NAMALWA (cell line): ENCODE measurements at places on chromosomes 7 and 10.

GRCh38 chr10:14545827-14546226 lies 215.1 kb upstream of the FRMD4A start:
- no peak for DNase-seq

GRCh38 chr7:87059525-87060287 lies at the start of gene ELAPOR2:
Gene ELAPOR2, minus strand, starts transcription at chr7:87059654. Its CDS starts 141 bp downstream, at chr7:87059513.
- peak; percentile 94 for DNase-seq

DNA sequence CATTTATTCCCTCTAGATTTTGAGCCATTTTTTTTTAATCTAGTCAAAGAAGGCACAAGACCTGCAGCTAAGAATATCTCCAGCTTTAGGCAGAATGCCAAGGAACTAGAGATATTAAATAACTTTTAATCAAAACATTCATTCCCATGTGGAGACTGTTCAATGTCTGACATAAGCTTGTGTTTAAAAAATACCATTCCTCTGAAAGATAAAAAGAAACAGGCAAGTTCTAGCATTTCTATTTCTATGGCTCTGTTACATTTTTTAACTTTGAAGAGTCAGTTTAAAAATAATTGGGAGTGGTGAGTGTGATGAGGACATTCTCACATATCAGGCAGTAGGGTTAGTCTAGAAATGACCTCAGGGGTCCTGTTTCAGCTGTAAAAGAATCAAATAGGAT lies 48.0 kb downstream of the RHOBTB1 start:
- DNase-seq, result no peak

GRCh38 chr10:78889536-78890063 lies 179.2 kb upstream of the ZMIZ1 start:
- DNase-seq, result no peak

GRCh38 chr7:114229246-114229645 lies 185.4 kb upstream of the FOXP2 start:
- no peak for DNase-seq

DNA sequence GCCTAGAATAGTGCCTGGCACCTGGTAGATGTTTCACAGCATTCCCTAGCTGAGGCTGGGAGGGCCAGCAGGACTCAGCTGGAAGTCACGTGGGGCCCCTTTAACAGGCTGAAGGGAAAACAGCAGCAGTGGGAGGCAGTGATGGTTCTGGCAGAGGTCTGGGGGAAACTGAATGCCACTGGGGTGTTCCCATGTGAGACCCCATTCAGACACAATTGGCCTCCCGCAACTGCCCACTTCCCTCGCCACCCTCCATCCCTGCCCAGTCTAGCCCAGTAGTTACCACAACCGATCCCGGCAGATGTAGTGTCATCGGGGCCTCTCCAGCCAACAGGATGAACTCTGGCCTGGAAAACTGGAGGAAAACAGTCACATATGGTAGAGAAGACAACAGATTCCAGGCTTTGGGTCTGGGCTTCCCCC lies 38.3 kb downstream of the FRMPD2 start:
- DNase-seq, result no peak

- no peak for DNase-seq
Measured at GRCh38 chr10:112229096-112229495, 45.5 kb upstream of the GPAM start.

DNA sequence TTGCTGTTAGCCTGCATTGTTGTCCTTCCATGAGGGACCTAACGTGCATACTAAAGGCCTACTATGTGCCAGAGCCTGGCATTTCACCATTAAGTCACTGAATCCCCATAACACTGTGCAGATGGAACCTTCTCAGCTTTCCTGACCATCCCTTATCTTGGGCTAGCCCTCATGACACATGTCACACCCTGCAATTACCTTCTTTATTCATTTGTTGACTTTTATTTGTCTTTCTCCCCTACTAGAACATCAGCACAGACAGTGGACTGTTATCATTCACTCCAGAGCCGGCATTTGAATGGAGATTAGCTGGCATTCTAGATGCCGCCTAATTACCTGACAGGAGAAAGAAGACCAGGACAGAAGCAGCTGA lies 471.1 kb upstream of the GALNT17 start:
- no peak for DNase-seq

DNA sequence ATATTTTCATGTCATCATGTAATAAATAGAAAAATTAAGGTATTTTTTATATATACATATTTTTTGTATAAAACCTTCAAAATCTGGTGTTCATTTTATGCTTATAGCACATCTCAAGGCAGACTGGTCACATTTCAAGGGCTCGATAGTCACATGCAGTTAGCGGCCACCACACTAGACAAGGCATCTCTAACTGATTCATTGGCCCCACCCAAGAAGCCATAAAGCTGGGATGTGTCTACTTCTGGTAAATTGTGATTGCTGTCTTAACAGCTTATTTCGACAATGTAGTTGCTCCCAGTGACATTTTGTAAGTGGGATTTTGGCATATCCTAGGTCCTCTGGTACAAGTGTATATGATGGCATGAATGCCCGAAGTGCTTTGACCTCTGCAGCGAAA lies 168.7 kb downstream of the FRMD4A start:
- DNase-seq, result no peak

GRCh38 chr10:89086801-89087521 lies 96.4 kb downstream of the FAS start:
- peak; percentile 90 for DNase-seq

DNA sequence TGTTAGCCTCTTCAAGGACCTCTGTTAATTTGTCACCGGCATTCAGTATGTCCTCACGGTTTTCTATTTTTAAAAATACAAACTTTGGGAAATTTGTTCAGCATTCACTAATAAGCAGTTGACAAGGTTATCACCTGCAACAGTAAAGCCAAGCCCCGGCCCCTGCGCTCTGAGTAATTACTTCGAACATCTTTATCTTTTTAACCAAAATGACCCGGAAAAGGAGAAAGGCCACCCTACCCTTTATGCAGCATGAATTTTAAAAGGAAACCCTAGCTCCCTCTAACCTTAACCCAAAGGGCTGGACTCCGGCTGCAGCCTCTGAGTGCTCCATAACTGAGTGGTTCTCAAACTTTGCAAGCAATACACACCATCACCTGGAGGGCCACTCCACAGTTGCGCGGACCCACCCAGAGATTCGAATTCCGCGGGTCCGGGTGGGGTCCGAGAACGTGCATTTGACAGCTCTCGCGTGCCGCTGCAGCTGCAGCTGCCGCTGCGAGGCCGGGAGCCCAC lies 940 bp downstream of the NSMCE4A start:
- peak; percentile 58 for DNase-seq

DNA sequence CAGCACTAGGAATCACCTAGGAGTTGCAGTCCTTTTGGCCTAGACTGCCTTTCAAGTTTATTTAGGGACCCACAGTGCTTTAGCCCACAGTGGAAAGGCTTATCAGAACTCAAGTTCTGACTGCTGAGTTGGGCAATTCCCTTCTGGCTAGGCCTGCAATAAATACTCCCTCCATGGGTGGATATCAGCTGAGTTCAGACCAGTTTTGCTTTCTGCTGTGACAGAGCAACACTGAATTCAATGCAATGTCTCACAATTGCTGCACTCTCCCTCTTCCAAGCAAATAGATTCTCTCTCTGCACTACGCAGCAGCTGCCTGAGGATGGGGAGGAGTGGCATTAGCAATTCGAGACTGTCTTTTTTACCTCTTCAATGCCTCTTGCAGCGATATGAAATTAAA lies 1153.3 kb downstream of the SORCS1 start:
- no peak for DNase-seq

DNA sequence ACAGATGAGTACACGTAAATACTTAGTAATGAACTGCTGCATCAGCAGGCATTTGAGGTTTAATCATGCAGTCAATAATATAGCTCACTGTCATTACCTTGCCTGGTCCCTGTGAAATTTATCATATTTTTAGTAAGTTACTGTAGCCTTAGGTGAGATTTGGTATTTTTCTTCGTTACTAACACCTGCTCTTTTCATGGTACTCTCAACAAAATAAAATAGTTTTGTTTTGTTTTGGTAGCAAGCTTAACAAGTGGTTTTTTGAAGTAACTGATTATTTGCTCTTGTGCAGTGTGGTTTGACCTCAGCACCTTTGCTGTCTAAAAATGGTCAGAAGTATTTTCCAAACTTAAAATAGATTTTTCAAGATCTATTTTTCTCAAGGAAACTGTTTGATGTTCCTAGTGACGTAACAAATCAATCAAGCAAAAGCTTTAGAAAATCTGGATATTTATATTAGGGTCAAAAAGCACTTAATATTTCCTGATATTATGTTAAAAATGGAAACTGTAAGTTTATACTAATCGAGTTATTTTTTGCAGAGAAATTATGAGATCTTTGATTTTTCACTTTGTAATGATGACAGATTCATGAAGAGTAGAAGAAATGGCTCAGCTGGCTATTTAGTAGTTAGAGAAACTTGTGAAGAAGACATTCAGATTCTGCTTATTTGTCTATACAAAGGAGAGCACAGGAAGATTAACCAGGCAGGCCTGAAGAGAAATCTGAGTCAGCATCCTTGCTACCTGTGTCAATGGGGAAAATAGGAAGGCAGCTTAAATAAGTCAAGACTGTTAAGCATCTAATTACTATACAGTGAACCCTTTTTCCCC lies 21.0 kb upstream of the RPA3 start:
- no peak for DNase-seq

- DNase-seq, result peak; percentile 17
Measured at GRCh38 chr10:99394256-99394655, 36.2 kb downstream of the GOT1 start.

GRCh38 chr10:60989400-60989876 lies 45.5 kb upstream of the RHOBTB1 start:
- DNase-seq, result peak; percentile 46

DNA sequence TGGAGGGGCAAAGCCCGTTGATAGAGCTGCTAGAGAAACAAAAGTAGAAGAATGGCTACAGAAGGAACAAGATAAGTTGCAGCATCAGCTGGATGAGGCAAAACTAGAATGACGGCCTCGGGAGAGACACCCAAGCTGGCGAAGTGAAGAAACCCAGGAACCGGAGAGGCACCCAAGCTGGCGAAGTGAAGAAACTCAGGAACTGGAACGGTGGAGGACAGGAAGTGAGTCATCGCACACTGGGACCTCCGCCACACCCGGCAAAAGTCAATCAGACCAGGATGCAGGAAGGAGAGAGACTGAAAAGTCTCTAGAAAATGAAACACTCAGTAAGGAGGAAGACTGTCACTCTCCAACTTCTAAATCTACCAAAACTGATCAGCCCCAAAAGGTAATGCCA lies 133.0 kb upstream of the NEBL start:
- DNase-seq, result no peak

DNA sequence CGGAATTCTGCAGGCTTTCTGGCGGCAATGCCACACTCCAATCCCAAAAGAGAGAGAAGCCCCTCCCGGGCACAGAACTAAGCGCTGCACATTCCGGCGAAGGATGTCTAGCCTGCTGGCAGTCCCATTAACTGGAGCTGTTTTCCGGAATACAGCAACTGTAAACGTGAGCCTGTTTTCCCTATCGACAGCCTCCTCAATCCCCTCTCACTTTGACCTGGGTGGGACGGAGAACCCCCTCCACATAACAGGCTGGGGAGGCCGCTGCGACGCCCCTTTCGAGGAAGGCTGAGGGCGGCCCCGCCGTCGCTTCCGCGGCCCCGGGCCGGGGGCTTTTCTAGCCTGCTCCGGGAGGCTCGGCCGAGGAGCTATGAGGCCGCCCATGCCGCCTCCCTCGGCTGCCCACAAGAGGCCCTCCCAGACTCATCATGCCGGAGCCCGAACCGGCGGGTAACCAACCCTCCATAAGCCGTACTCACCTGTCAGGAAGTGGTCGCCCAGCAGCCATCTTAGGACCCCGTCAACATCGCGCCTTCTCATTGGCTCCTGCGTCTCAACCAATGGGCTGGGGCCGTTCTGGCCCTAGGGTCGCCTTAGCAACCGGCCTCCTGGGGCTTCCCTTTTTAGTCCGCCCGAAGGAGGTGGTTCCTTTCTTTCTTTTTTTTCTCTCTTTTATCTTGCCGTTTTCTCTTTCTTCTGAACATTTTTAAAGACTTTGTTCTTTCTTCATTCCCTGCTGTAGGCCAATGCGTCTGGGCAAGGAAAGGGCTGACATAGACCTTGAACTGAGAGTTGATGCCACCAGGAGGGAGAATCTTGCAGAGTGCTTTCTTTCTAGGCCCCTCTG lies at the start of gene FAM204A:
FAM204A (minus strand) TSS at position 534 of the 847 bp plus-strand sequence. CDS start 5,909 bp downstream, outside the sequence.
- peak; percentile 98 for DNase-seq

DNA sequence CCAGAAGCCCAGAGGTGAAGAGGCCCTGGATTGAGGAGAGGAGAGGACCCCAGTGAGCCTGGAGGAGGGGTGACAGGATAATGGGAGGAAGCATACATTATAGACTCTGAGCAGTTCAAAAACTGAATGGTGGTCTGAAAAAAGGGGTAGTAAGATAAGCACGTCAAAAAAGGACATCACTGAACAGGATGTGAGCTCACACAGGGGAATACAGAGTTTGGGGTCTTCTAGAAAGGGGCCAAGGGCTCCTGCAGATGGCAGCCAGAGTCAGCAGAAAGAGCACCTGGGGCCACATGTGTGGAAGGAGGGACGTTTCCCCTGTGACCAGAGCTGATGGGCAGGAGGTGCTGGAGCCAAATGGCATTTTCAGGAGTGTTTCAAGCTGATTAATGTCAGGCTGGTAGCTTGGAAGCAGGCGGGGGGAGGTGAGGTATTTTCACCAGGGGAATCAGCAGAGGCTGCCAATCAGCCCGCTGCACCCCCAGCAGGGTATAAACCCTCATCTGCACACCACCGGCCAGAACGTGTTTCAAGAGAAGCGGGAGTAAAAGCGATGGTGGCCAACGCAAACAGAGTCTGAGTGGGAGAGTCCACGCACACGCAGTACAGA lies 85.8 kb downstream of the TNS3 start:
- peak; percentile 15 for DNase-seq

DNA sequence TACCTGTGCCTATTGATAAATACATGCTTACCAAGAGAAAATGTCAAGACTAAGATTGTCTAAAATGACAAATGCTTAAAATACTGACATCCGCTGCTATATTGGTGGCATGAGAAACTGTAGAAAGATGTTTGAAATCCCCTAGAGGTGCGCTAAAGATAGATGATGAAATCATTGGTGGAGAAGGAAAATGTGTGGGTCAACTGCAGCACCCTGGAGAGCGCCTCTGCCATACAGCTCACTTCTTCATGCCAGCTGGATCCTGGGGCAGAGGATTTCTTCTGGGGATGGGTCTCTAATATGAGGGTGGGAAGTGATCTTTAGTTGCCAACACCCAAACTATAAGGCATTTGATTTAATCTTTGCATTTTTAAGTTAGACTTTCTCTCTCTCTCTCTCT lies 680.4 kb upstream of the POM121L12 start:
- peak; percentile 13 for DNase-seq

GRCh38 chr10:121293110-121293509 lies 305.1 kb downstream of the FGFR2 start:
- DNase-seq, result no peak

GRCh38 chr7:80243425-80243824 lies 108.8 kb downstream of the GNAI1 start:
- no peak for DNase-seq

- peak; percentile 85 for DNase-seq
Measured at GRCh38 chr10:89332123-89332633, 4.4 kb downstream of the IFIT3 start.
